ENCODE measurements at places on chromosomes 6 and 20.

GRCh38 chr6:27608916-27609883 is 136.3 kb upstream of the ZNF184 start:
- no peak for DNase-seq

DNA sequence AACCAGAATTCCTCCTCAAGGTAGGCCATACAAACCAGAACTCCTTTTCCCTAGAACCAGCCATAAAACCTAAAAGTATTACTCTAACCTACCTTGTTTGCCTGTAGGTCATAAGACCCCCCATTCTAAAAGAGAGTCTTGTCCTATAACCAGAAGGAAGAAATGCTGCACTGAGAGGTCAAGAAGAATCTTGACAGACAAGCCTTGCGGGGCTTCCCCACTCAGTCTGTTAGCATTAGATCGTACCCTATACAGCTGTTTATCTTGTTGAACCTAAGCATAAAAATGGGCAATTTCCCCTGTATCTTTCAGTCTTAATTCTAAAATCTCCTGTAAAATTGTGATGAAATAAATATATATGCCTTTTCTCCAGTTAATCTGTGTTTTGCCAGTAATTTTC is 52.3 kb upstream of the HFE start:
- no peak for DNase-seq

- DNase-seq, result no peak
Measured at GRCh38 chr6:14584450-14584849, 466.9 kb downstream of the CD83 start.

- no peak for DNase-seq
Measured at GRCh38 chr6:85077098-85077497, 312.7 kb upstream of the TBX18 start.

- DNase-seq, result no peak
Measured at GRCh38 chr6:158332237-158332636, 20.0 kb downstream of the TULP4 start.

GRCh38 chr6:17985934-17986655 is 1.3 kb downstream of the KIF13A start:
- DNase-seq, result no peak

- peak; percentile 55 for DNase-seq
Measured at GRCh38 chr20:57714409-57715267, 4.8 kb upstream of the PMEPA1 start.

GRCh38 chr20:41534170-41534569 is 84.0 kb downstream of the CHD6 start:
- no peak for DNase-seq

GRCh38 chr20:11810311-11811083 is 107.2 kb upstream of the BTBD3 start:
- no peak for DNase-seq

DNA sequence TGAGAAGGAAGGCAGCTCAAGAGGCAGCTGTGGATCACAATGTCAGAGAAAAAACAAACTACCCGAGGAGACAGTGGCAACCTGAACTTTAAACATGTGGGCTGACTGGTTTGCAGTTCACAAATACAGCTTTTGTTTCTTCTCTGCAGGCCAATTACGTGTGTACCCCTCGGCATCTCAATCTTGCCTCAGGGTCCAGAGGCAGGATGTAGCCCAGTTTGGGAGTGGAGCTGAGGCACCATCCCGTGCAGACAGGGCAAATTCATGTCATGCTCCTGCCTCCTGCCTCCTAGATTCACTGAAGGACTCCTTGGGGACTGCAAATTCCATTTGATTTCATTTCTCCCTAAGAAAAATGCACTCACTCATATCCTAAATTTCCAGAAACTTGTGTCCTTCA is 94.2 kb upstream of the KCNK16 start:
- DNase-seq, result no peak
